ENCODE measurements at places on chromosomes 7 and 10. TPM values are rescaled to one million over a fixed set of nuclear protein-coding genes. Genes with fewer than 3 reads are reported as not detected.

GRCh38 chr10:34037499-34037898 is 703.0 kb upstream of the NRP1 start:
- no peaks in the 10 kb centered on the region for H3K27me3 ChIP-seq
- DNase-seq, result no peak
- no peak overlapping the region for H3K4me3 ChIP-seq
- H3K36me3 ChIP-seq, result no peaks in the 10 kb centered on the region
- no peak overlapping the region for H3K27ac ChIP-seq

The CABCOCO1 gene
- not detected for total RNA-seq

GRCh38 chr10:29392376-29393021 is 103.6 kb downstream of the LYZL1 start:
- H3K27me3 ChIP-seq, result no peaks in the 10 kb centered on the region
- DNase-seq, result no peak
- no peaks in the 10 kb centered on the region for H3K4me1 ChIP-seq
- no peak overlapping the region for H3K4me3 ChIP-seq

GRCh38 chr7:72538147-72538546 is 126.0 kb upstream of the CALN1 start:
- no peaks in the 10 kb centered on the region for H3K27me3 ChIP-seq
- H3K27ac ChIP-seq, result no peak overlapping the region
- no peak overlapping the region for H3K4me3 ChIP-seq
- no peaks in the 10 kb centered on the region for H3K4me1 ChIP-seq
- no peaks in the 10 kb centered on the region for H3K36me3 ChIP-seq
- DNase-seq, result no peak

DNA sequence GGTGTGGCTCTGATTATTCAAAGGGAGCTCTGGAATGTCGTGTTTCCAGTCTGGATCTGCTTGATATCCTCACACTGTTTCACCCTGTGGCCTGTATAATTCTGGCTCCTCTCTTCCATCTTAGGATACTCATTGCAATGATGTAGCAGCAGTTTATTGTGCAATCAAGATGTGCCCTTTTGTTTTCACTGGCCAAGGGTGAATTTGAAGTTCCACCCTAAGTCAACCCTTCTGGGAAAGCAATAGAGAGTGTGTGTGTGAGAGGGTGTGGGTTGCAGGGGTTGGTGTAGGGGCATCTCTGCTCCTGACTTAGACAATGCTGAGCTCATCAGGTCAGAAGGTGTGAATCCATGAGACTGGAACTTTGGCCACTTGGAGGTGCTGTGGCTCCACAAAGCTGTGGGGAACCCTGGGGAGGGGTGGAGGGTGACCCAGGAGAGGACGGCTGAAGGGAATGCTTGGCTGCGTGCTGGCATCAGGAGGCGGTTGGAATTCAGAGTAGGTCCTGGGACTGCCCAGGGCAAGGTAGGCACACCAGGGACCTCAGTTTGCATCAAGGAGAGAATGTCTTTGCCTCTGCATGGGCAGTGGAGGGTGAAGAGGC is 118.0 kb upstream of the PRSS58 start:
- no peak overlapping the region for H3K27ac ChIP-seq
- H3K4me1 ChIP-seq, result no peaks in the 10 kb centered on the region
- DNase-seq, result no peak
- no peak overlapping the region for H3K4me3 ChIP-seq

The CAMK1D gene
- 18.7 TPM for total RNA-seq
